ENCODE measurements at places on chromosomes 7 and 10.

GRCh38 chr10:59342000-59342399, 20.3 kb downstream of the FAM13C start:
- no peak for DNase-seq

DNA sequence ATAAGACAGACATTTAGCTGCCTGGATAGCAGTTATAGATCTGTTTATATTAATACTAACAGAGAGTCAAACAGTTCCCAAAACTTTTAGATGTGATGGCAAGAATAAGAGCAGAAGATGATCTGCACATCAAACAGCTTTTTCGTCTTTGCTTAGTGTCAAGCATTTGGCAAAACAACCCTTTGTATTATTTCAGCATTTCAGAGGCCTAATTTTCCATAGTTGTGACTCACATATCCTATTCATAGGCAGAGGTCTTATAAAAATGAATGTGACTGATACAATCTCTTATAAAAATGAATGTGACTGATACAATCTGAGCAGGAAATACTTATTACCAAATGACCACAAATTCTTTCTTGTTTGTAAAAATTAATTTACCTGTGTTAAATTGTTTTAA, 71.2 kb downstream of the LRRTM3 start:
- no peak for DNase-seq

- no peak for DNase-seq
Observed at GRCh38 chr10:132407243-132407746, 10.3 kb downstream of the PWWP2B start.

GRCh38 chr7:15795393-15795792, 108.9 kb upstream of the MEOX2 start:
- DNase-seq: no peak

- DNase-seq: no peak
Observed at GRCh38 chr10:89279421-89279869, 22.4 kb upstream of the IFIT2 start.

DNA sequence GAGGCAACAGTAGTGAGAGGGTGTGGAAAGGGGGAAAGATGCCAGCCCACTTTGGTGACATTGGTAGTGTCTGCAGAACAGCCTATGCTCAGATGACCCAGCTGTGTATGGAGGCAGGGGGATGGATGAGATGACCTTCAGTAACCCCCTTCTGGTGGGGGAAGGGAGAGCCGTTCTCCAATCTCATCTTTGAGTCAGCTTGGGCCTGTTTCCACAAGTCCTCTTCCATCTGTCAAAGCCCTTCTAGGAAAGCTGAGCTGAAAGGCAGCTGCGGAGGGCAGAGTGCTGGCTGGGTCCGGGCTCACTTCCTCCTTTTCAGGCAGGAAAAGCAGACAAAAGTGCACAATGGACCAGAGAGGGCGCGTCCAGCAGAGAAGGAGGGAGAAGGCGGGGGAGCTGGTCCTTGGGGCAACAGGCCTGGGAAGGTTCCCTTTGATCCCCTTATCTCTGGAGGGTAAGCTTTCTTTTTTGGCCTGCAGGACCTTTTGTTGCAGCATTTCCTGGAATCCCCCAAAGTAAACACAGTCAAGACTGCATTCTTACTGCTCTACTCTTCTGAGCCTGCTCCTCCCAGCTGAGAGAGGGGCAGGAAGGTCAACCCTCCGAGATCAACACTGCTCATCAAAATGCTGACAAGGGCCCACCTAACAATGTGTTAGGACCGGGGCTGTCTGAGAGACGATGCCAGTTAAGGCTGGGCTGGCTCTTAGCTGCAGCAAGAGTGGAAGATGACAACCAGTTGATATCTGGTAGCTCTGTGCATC, 1.2 kb upstream of the LRMDA start:
- no peak for DNase-seq

DNA sequence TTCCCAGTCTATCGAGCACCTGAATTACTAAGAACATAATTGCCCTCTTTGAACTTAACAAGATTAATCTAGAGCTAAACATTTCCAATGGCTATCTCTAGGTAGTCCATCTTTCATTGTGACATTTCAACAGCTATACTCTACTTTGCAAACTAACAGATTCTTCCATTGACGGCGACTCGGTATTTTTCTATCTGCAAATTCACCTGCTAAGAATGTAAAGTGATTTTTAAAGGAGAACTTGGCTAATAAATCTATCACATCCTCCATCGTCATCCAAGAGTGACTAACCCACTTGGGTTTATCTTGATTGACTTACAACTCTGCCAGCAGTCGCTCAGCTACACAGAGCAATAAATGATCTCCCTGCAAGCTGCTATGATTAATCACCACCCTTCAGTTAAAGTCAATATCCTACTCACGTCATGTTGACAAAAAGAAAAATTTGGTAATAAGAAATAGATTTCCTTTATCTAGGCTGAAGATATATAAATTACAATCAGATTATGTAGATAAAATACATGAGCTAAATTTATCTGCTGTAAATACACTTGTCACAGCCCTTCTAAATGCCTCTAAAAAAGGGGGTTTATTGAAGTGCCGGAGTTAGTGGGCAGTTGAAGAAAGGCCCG, 99.5 kb downstream of the SFMBT2 start:
- DNase-seq: no peak

- no peak for DNase-seq
Observed at GRCh38 chr7:113562242-113562641, 356.6 kb downstream of the PPP1R3A start.

DNA sequence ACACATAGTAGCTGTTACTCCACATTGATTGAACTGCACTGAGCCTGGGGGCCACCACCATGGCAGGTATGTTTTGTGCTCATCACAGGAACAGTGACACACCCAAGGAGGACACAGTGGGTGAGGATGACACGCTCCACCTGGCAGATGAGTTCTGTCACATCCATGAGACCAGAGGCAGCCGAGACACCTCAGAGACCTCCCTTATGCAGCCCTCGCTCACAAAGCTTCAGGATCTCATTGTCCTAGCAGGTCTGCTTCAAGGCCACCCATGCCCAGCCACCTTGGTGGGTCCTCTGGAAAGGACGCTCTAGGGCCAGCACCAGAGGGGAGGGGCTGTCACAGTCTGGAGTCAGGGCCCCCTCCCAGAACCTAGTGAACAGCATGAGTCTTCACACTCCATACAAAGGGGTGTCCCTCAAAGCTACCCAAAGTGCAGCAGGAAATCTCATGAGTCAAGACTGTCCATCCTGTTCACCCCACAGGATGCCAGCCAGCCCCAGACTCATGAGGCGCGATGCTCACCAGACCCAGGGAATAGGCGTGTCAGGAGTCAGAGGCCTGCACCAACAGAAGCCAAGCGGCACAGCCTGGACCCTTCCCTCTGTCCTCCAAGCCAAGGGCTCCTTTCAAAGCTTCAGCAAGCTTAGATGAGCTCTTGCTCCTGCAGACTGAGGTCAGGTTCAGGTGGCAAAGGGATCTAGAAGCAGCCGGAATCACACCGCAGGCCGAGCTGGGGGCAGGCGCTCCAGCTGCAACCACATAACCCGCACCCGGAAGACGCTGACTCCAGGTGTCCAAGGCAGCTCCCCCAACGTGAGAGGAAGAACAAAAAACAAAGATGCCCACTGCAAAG, 9.6 kb downstream of the FAM53B start:
- DNase-seq: no peak

- no peak for DNase-seq
Observed at GRCh38 chr10:13462551-13462950, 66.3 kb downstream of the BEND7 start.

DNA sequence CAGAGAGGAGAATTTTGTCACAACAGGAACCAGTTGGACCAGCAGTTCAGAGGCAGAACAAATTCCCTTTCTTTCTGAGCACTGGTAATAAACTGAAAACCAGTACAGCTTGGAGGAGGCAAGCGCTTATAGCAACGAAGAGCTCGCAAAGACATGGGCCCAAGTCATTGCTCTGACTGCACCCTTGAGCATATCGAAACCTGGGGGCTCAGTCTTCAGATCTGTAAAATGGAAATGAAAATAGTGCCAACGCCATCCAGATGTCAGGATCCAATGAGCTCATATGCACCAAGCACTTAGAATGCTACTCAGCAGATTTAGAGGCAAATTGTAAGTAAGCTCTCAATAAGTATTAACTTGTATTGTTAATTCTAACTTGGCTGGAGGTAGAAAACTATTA, 14.4 kb upstream of the CALU start:
- no peak for DNase-seq

GRCh38 chr7:26467541-26467940, 175.9 kb downstream of the SNX10 start:
- DNase-seq: no peak

DNA sequence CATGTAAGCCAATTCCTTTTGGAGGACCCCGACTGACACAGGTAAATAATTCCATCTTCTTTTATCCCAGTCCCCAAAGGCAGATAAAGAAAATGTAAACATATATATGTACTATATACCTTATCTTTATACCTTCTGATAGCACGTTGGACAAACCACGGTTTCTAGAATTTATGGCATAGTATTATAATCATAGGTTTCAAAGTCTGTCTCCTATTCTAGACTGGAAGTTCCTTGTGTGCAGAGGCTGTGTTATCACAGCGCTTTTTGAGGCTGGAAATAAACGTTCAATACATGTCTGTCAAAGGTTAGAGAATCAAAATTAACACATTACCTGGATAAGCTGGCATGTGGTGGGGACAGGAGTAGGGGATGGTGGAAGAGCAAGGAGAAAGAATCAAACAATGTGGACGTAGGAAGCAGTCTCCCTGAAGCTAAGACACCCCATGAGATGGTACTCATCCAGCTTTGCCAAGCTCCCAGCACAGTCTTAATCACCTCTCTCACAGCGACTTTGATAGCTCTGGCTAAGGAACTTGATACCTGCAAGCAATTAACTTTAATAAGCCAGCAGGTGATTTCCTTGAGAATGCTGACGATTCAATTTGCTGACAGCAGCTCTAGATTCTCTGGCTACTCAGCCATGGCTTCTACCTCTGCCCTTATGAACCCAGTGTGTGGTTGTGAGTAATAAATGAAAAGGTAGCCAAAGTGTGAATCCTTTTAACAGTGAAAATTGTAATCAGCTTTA, 208.4 kb upstream of the LRRTM3 start:
- DNase-seq: no peak

GRCh38 chr10:127207081-127207480, 10.7 kb upstream of the INSYN2A start:
- DNase-seq: no peak
